IMR-90 (cell line): ENCODE measurements at places on chromosomes 1 and 21.

DNA sequence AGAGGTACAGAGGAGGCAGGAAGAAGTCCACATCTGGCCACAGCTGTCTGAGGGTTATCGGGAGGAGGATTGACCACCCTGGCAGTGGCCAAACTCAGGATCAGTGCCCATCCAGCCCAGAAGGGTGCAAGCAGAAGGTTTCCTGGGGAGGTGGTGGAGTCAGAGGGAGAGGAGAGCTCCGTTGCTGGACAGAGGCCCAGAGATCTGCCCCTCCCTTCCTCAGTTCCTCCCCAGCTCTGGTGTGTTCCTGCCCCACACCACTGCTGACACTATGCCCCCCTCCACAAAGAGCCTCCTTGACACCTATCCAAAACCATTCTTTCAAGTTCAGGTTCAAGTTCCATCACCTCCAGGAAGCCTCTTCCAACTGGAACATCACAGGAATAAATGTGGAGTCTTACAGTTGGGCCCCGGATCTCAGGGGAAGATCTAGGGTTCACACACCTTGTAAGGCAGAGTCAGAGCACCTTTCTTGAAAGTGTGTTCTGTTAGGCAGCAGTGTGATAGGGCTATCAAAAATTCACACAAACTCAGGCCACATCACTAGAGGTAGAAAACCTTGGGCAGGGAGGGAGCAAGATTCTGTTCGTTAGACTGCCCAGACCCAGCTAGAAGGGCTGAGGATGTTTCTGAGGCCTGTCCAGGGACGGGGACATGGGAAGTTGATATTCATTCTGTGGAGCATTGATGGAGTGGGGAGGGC is 7.4 kb downstream of the LDLRAD1 start:
- H3K4me1 ChIP-seq = no peaks in the 10 kb centered on the region
- no peak overlapping the region for H3K4me3 ChIP-seq
- no peak overlapping the region for H3K27ac ChIP-seq
- DNase-seq = no peak

DNA sequence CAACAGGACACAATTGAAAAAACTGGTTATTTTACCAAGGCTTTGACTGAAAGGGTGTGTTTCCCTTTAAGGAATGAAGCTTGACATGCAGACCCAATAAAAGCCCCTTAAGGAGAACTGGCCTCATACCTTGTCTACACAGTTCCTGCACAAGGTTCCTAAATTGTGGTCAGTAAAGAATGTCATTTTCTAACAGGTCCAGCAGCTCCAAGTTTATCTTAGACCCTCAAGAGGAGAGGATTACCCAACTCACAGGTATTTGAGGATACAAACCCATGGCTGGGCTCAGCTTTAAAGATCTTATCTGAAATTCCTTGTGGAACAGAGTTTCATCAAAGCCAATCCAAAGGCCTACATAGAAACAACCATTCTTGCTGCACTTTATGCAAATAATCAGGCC is 31.4 kb upstream of the CBR3 start:
- no peak for DNase-seq
- H3K27me3 ChIP-seq = peaks cover 56% of the 10 kb centered on the region
- H3K36me3 ChIP-seq = no peaks in the 10 kb centered on the region

GRCh38 chr1:3026581-3027391 is 5.5 kb downstream of the ACTRT2 start:
- no peak overlapping the region for H3K4me3 ChIP-seq
- no peaks in the 10 kb centered on the region for H3K4me1 ChIP-seq
- H3K27me3 ChIP-seq = no peaks in the 10 kb centered on the region
- DNase-seq = no peak
- no peak overlapping the region for H3K27ac ChIP-seq

- no peaks in the 10 kb centered on the region for H3K4me1 ChIP-seq
- H3K36me3 ChIP-seq = no peaks in the 10 kb centered on the region
- no peaks in the 10 kb centered on the region; the same call in 1 of the 2 replicates for H3K27me3 ChIP-seq
- no peak for DNase-seq
Observed at GRCh38 chr1:88462096-88462487, 222.0 kb upstream of the PKN2 start.

DNA sequence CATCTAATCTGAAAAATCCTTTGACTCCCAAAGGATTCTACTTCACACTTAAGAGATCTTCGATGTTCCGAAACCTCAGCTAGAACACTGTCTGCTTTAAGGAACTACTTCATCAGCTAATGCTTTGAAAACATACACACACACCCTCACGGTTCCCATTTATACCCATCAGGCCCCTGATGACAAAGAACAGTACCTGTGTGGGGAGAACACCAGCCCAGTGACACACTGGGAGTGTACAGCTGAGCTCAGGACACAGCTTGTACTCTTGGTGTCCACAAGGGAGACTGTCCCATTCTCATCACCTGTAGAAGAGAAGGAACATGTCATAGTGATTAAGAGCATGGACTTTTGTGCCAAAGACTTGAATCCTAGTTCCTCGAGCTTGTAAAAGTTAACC is 6.6 kb downstream of the WDR77 start:
- H3K27ac ChIP-seq = no peak overlapping the region
- no peak for DNase-seq
- H3K27me3 ChIP-seq = no peaks in the 10 kb centered on the region
- no peak overlapping the region for H3K4me3 ChIP-seq

- no peaks in the 10 kb centered on the region for H3K27me3 ChIP-seq
- DNase-seq = no peak
- H3K27ac ChIP-seq = no peak overlapping the region
- H3K36me3 ChIP-seq = no peaks in the 10 kb centered on the region
- no peak overlapping the region for H3K4me3 ChIP-seq
- no peaks in the 10 kb centered on the region; the same call in 1 of the 2 replicates for H3K4me1 ChIP-seq
Observed at GRCh38 chr1:100578201-100578600, 40.3 kb downstream of the GPR88 start.

GRCh38 chr1:181483285-181484195 is at the start of gene CACNA1E:
TSS of gene CACNA1E (plus strand) at chr1:181483517. CDS start at chr1:181483745, 228 bp downstream.
- DNase-seq = no peak
- peaks cover 47% of the 10 kb centered on the region for H3K27me3 ChIP-seq
- H3K27ac ChIP-seq = no peak within 1 kb of the TSS
- H3K36me3 ChIP-seq = no peaks in the 10 kb centered on the region

DNA sequence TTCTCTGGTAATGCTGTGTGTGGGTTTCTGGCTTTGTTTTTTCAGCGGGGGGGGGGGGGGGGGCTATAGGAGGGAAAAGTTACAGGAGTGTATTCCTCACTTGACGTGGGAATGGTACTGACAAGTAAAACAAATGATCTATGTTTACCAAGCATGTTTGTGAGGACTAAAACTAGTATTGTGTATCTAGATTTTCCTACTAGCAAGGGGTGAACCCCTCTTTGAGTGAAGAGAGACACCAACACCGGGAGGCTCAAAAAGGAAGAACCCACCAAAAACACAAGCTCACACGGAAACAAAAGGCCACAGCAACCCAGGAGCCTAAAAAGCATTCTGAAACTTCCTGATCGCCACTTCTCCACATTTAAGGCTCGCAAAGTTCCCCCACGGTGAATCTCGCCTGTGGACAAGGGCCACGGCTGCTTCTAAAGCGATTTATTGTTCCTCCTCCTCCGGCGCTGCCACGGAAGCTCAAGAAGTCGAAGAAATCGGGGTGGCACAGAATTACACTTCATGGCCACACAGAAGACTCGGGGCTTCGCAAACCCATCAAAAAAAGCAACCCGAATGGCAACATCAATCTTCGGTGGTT is 703 bp downstream of the PUM1 start:
- H3K27me3 ChIP-seq = no peaks in the 10 kb centered on the region
- no peaks in the 10 kb centered on the region for H3K36me3 ChIP-seq
- H3K4me3 ChIP-seq = peak overlapping the region; percentile 96
- peak overlapping the region; percentile 90 for H3K27ac ChIP-seq
- peaks cover 4% of the 10 kb centered on the region; the same call in 1 of the 2 replicates for H3K4me1 ChIP-seq

DNA sequence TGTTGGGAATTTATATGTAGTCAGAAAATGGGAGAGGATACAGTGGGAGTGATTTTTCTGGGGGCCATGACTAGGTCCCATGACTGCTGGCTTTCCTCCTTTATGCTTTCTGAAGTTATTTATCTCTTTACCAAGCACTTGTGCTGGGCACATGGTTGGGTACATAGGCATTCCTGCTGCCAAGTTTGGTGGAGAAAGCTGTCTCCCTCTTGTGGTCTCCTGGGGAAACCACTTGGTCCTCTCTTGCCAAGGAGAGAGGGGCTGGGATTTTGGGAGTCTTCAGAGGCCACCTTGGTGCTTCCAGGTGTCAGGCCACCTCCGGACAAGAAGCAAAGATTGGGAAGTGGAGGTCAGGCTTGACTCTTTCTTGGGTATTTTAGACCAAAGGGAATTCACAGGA is 120.2 kb upstream of the KCNE2 start:
- peaks cover 41% of the 10 kb centered on the region for H3K27me3 ChIP-seq
- H3K27ac ChIP-seq = no peak overlapping the region
- peak; percentile 11 for DNase-seq
- H3K4me3 ChIP-seq = no peak overlapping the region

DNA sequence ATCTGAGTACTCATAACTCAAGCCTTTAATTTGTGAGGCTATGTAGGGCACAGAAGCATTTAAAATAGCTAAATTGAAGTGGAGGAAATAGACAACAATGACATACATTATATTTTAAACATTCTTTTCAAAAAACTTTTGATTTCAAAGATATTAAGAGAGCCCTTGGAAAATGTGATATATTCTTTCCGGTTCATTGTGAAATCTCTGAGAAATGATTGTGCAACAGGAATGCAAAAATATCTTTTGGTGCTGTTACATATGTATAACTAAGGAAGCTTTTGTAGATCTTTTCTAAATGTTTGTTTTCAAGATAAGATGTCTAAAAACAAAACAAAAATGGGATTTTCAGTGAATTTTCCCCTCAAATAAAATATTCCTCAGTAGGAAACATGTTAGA is 185.2 kb downstream of the LEPR start:
- no peaks in the 10 kb centered on the region for H3K36me3 ChIP-seq
- no peaks in the 10 kb centered on the region for H3K4me1 ChIP-seq
- no peak overlapping the region for H3K4me3 ChIP-seq
- no peak overlapping the region for H3K27ac ChIP-seq

DNA sequence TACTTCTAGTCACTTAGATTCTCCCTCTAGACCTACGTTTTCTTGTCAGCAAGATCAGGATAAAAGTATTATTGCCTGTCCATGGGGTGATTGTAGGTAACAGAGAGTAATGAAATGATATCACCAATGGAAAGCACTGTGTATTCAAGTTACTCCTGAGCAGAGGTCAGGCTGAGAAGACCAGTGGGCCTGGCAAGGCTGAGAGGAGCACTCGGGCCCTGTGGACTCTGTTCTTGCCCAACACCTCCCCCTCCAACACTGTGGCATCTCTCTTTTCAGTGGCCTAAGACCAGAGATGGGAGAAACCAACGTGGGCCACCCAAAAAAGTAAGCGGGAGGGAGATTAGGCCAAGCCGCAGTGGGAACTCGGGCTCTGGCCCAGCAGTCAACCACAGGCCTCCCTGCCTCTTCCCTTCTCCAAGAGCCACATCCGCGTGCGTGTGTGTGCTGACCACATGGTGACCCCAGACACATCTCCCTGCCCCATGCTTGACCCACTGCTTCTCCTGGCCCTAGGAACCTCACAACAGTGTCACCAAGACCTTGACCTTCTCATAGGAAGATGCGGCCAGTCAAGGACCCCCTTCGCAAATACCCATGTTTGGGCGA is 12.3 kb downstream of the RORC start:
- no peak overlapping the region for H3K4me3 ChIP-seq
- H3K27me3 ChIP-seq = peaks cover 73% of the 10 kb centered on the region
- no peaks in the 10 kb centered on the region for H3K36me3 ChIP-seq

DNA sequence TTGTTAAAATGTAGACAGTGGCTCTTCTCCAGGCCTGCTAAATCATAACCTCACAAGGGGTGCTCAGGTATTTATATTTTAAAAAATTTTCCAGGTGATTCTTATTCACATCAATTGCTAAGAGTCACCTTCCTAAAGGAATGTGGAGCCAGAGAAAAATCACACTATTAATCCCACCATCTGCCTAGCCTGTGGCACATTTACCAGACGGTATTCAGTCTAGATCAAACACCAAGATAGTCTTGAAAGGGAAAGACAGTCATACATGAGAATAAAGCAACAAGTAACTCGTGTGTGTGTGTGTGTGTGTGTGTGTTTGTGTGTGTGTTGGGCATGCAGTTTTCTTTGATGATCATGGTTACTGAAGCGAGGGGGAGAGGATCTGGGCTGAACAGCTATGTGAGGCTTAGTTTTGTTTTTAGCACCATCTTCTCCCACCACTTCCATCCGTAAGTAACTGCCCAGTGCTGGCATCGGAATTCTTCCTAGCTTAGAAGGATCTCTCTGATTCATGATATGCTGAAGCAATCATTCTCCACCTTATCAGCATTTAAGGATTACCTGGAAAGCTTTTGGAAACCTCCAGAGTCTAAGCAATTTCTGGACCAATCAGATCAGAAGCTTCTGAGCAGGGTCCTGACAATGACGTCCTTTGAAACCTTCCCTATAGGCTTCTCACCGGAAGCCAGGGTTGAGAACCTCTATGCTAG is 2.4 kb upstream of the DPT start:
- no peaks in the 10 kb centered on the region for H3K27me3 ChIP-seq
- H3K4me1 ChIP-seq = no peaks in the 10 kb centered on the region
- no peak for DNase-seq
- H3K27ac ChIP-seq = no peak overlapping the region

GRCh38 chr1:91585982-91586381 is 85.3 kb downstream of the CDC7 start:
- H3K4me3 ChIP-seq = no peak overlapping the region
- H3K36me3 ChIP-seq = no peaks in the 10 kb centered on the region
- DNase-seq = no peak
- H3K4me1 ChIP-seq = peaks cover 8% of the 10 kb centered on the region
- H3K27me3 ChIP-seq = no peaks in the 10 kb centered on the region

DNA sequence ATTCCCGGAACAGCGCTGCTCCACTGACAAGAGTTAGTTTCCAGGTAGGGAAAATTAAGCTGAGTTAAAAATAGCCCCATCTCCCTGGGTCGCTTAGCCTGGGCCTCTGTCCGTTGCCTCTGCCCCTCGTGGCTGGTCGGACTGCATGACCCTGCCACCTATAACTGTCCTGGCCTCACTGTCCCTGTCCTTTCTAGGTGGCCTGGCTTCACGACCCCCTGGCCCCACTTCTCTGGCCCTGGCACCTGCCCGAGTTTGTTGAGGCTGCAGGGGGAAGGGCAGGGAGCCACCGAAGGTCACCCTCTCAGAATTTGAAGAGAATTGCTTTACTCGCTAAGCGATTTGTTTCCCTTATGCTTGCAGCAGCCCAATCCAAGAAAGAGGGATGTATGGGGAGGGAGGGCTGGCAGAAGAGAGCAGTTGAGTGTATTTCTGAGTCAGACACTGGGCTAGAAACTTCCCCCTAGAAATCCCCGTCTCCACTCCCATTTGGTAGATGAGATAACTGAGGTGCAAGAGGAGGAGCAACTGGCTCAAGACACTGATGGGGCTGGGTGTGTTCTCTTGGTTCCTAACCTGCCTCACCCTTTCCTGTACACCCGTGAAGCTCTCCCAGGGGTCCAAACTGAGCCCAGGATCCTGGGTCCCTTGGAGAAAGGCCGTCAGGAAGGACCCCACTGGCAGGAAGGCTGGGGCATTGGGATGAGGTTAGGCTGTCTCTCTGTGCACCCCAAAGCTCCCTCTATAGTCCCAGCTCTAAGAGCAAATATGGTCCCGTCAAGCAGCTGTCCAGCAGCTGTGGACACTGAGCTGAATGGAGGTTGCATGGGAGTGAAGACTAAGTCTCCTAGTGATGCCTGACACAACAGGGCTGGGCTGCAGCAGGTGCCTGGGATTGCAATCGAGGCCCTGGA is 2.9 kb upstream of the EDN2 start:
- DNase-seq = peak; percentile 59
- no peak overlapping the region for H3K4me3 ChIP-seq
- H3K36me3 ChIP-seq = no peaks in the 10 kb centered on the region
- H3K27ac ChIP-seq = 0 out of 2 replicates have a peak overlapping the region, but pooled peaks have one; percentile 51

- H3K4me1 ChIP-seq = peaks cover 8% of the 10 kb centered on the region; the same call in 1 of the 2 replicates
- DNase-seq = peak; percentile 90
- no peak overlapping the region for H3K27ac ChIP-seq
- no peak overlapping the region for H3K4me3 ChIP-seq
Observed at GRCh38 chr1:203858055-203858454, 3.3 kb upstream of the SNRPE start.
